Activated CD8-positive, alpha-beta memory T cell treated with anti-CD3 and anti-CD28 coated beads for 1 hour (primary cell): ENCODE measurements at places on chromosomes 6 and 20.

- no peak for DNase-seq
These were observed 46.0 kb upstream of the TAGAP start for GRCh38 chr6:159090530-159091480.

DNA sequence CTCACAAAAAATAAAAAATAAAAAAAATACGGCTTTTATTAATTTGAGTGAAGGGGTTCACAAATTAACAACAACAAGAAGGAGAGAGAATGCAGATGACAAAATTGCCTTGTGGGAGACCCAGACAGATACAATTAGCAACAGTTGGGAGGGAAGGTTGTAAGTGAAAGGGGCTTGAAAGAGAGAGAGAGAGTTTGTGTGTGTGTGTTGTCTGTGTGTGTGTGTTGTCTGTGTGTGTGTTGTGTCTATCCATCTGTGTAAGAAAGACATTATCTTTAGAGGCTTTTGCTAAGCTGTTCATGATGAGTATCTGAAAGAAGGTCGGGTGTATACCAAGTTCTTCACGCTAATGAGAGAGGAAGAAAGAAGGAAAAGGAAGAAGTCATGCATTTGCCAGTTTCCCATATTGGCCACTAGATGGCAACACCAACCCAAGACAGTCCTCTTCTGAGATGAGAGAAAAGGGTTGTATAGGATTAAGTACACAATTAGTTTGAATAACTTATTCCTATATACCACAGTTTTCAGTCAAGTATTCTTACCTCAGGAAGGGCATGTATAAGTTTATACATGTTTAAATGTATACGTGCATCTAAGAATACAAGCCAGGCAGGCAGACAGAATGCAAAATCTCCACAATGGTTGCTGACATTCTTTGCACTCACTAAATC is 63.7 kb upstream of the CD2AP start:
- no peak for DNase-seq

- no peak for DNase-seq
These were observed 59.2 kb downstream of the SYNJ2 start for GRCh38 chr6:158040804-158041347.

- DNase-seq, result no peak
These were observed 16.0 kb downstream of the LINC00237 start for GRCh38 chr20:21090111-21090618.

DNA sequence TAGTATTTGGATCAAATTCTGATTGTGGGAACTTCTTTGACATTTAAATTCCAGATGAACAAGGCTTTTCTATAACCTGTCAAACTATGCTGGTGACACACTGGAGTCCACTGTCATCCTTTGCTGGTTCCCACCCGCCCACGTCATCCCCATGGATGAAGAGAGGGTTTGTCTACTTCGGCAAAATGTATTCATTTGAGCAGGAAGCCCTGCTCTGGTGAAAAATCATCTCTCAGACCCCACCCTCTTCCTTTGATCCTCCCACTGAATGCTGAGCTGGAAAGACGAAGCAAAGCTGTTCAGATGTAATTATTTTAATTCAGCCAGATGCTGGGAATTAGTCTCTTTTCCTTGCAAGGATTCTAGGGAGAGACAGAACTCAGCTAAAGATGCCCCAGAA is 50.5 kb downstream of the CPNE5 start:
- no peak for DNase-seq

GRCh38 chr20:60584221-60584620 is 626.0 kb downstream of the CDH26 start:
- DNase-seq, result no peak

DNA sequence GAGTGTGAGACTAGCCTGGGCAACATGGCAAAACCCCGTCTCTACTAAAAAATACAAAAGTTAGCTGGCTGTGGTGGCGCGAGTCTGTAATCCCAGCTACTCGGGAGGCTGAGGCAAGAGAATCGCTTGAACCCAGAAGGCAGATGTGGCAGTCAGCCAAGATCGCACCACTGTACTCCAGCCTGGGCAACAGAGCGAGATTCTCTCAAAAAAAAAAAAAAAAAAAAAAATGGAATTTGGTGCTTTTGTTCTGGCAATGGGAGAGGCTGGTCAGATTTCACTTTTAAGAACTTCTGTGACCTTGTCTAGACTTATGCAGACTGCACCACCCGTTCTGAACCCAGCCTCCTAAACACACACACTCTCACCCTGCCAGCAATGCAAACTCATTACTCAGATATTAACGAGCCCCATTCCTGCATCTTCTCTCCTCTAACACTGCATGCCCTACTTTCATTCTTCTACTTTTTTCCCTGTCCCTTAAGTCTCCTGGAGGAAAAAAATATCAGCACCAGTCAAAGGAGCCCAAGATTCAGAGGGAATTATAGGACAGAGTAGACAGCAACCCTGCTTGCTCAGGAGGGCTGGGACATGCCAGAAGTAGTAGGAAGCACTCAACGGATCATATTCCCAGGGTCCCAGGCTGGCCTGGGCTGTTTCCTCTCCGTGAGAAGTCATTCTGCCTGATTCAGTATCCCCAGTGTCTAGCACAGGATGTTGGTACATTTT is 4.4 kb downstream of the MOCS1 start:
- DNase-seq, result no peak

- DNase-seq, result no peak
These were observed 23.9 kb downstream of the KDM1B start for GRCh38 chr6:18178960-18179615.

DNA sequence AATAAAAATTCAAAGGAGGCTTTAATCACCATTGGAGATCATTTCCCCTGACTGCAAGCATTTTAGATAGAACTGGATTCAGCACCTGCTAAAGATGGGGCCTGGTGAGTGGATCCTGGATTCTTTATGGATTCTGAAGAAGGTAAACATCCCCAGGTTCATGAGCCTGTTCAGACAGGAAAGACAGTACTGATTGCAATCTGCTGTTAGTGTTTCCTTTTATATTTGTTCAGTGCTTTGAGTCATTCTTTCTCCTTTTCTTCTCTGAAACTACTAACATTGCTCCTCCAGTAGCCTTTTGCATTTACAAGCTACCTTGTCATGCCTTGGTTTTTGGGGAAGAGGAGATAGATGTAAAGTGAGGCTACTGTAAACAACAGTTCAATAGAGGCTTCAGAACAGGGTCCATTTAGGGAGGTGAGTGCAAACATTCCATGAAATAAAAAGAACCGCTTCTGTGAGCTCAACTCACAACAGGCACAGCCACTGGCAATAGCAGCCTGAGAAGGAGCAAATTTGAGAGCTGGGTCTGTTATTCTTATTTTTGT is 66.4 kb upstream of the PRL start:
- DNase-seq, result no peak

- no peak for DNase-seq
These were observed 131.7 kb downstream of the BCAS1 start for GRCh38 chr20:53938739-53939138.

- no peak for DNase-seq
These were observed 7.1 kb upstream of the TNFRSF6B start for GRCh38 chr20:63689046-63690002.

DNA sequence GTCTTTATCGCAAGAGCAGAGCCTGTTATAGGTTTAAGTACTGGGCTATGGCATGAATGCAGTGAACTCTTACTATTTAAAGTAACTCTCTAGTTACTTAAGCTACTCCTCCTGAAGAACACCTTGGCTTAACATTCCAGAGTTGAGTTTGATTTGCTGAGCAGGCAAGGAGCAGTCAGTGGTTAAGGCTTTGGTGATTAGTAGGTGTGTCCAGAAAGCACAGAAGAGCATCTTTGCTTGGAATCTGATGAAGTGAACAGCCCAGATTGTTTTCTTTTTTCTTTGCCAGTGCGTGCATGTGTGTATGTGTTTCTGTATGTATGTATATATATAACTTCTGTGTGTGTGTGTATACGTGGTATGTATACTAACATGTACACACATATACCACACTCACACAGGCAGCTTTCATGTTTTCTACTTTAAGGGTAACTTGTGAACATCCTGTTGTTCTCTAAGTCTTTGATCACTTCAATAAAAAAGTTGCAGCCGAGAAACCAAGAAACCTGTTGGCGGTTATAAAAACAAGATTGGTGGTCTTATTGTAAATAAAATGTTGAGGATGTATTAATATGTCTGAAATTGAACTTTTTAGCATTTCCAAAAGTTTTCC is 56.2 kb upstream of the TULP4 start:
- DNase-seq, result no peak

DNA sequence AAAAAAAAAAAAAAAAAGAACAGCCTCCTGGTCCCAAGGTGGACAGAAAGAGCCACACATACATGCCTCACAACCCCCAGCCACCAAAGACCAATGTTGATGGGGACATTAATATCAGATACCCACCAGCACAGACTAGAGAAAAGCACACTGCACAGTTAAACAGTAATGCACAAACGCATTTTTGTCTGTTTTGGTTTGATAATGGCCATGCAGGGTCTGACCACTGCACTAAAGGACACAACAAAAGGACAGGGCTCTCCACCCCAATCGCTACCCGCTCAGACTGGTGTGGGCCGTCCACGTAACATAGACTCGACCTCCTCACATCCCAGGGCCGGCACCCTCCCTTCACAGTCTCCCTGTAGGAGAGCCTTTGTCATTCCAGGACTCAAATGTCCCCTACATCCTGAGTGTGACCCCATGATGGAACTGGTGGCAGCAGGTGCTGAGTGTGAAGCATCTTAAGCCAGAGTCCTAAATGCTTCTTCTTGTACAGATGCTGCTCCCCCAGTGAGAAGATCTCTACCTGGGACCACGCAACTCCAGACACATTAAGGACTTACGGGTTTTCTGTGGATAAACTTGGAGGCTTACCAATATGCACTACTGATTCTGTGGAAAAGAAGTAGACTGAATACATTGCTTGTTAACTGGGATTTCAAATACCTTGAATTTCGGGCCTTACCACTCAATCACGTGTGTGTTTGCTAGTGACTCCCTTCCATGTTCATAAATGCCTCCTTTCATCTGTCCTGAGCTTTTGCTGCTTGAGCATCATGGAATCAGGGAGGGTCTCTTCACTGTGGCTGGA is 28.0 kb downstream of the RRBP1 start:
- no peak for DNase-seq

GRCh38 chr6:113512576-113512975 is 344.6 kb upstream of the MARCKS start:
- DNase-seq, result no peak

DNA sequence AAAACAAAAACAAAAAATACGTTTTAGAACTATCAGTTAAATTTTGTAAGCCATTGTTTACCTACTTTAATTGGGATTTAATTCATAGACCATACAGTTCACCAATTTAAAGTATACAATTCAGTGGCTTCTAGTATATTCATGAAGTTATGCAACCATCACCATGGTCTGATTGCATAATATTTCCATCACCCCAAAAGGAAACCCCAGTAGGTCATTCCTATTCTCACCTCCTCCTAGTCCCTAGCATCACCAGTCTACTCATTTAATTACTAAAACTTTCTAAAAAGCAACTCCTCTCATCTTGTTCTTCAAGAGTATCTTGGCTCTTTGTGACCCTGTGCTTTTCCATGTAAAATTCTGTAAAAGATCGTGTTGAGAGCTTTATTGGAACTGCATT is 60.2 kb downstream of the ASXL1 start:
- no peak for DNase-seq

DNA sequence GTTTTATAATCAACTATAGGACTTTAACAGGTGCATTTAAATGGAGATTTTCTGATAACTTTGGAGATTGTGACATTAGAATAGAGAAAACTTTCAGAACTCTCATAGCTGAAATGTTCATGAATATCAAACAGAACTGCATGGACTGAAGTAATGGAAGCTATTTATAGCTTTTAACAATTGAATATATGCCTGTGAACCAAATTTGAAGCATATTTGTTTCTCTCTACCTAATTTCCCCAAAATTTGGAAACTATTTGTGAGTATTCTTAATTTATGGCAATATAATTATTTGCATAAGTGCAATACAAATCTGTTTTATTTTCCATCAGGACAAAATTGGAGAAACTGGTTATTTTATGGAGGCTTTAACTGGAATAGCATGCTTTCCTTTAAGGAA is 96.6 kb downstream of the PLG start:
- no peak for DNase-seq

DNA sequence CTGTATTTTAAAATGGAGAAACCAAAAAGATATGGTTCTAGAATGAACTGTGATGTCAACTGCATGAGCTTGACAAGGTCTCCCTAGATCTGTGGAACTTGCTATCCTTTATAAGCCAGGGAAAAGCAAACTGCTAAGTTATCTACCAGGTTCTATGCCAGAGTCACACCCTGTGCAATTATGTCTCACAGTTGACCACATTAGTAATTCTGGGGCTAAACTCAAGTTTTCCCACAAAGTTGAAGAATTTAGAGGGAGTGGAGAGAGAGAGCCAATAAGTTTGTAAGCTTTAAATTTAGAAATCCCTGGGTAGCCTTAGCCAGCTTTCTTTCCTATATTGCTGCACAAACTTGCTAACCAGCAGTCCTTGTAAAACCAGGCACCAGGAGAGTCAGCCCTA is 407.0 kb upstream of the SASH1 start:
- no peak for DNase-seq

- no peak for DNase-seq
These were observed 611 bp downstream of the EPB41L2 start for GRCh38 chr6:131062241-131063027.

- no peak for DNase-seq
These were observed 90.4 kb downstream of the PLEKHG1 start for GRCh38 chr6:150689900-150690590.

- no peak for DNase-seq
These were observed 82.4 kb downstream of the RTN4IP1 start for GRCh38 chr6:106546691-106547414.

DNA sequence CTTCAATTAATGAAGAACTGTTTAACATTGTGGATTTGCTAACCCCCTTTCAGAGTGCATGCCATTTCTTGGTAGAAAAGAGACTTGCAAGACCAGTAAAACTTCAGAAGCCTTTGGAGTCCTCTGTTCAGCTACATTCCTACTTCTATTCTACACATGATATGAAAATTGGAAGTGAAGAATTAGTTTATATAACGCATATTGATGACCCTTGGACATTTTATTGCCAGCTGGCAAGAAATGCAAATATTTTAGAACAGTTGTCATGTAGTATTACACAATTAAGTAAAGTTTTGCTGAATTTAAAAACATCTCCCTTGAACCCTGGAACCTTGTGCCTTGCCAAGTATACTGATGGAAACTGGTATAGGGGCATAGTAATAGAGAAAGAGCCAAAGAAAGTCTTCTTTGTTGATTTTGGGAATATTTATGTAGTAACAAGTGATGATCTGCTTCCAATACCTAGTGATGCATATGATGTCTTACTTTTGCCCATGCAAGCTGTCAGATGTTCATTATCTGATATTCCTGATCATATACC is 3.3 kb downstream of the TDRD6 start:
- no peak for DNase-seq

GRCh38 chr6:35096129-35096862 is 44.8 kb downstream of the TCP11 start:
- no peak for DNase-seq

- DNase-seq, result no peak
These were observed 41.2 kb downstream of the SNX9 start for GRCh38 chr6:157864185-157864761.

- no peak for DNase-seq
These were observed 73.8 kb upstream of the ISM1 start for GRCh38 chr20:13147071-13147963.

DNA sequence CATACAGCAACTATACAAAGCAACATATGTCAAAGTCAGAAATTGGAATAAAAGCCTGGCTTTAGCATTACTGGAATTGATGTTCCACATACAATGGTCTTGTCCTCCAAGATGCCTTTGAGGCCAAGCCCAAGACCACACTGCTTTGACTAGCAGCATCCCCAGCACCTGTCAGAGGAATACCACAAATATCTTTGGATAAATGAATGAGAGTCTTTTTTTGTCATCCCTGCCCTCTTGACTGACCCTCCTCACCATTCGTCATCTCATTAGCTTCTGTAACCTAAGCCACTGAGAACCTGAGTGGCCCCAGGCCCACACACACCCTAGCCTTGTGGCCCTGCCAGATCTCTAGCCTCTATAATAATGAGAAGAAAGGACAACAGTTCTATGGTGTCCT is 48.5 kb downstream of the TNFRSF21 start:
- DNase-seq, result no peak
